ENCODE measurements at places on chromosomes 2 and 18. TPM values are rescaled to one million over a fixed set of nuclear protein-coding genes. Genes with fewer than 3 reads are reported as not detected.

SLC4A3 gene
- 2.4 TPM for total RNA-seq

RTP5 gene
- not detected for total RNA-seq

CCDC74B gene
- 7.4 TPM for total RNA-seq

HTR2B gene
- total RNA-seq, result 0.09 TPM

TMEM37 gene
- total RNA-seq, result 1.9 TPM

MAPK4 gene
- 0.16 TPM for total RNA-seq

COL3A1 gene
- total RNA-seq, result 0.27 TPM

ST8SIA3 gene
- total RNA-seq, result not detected

NIF3L1 gene
- 45.8 TPM for total RNA-seq

TMEM237 gene
- 23.8 TPM for total RNA-seq

GALNT14 gene
- total RNA-seq, result 52.7 TPM

ERBB4 gene
- not detected for total RNA-seq

ARHGAP28 gene
- not detected for total RNA-seq

CCDC178 gene
- total RNA-seq, result not detected

RND3 gene
- total RNA-seq, result 56.9 TPM

KCNG2 gene
- not detected for total RNA-seq

PEX13 gene
- 17.5 TPM for total RNA-seq

PRSS56 gene
- not detected for total RNA-seq

DSC2 gene
- total RNA-seq, result 1.5 TPM

SERPINB11 gene
- total RNA-seq, result not detected

DSG1 gene
- not detected for total RNA-seq

LINC00305 gene
- total RNA-seq, result not detected

CDH2 gene
- total RNA-seq, result 35.9 TPM

MAP3K20 gene
- total RNA-seq, result 31.0 TPM

LAMA1 gene
- not detected for total RNA-seq

SIX2 gene
- total RNA-seq, result 0.35 TPM

DNAJC5G gene
- not detected for total RNA-seq

TMEFF2 gene
- total RNA-seq, result 0.15 TPM

VWA3B gene
- 0.43 TPM for total RNA-seq

ADAM23 gene
- 10.3 TPM for total RNA-seq

KLF7 gene
- total RNA-seq, result 28.4 TPM

DUSP2 gene
- 0.22 TPM for total RNA-seq

ASPRV1 gene
- 0.37 TPM for total RNA-seq

BOK gene
- total RNA-seq, result 21.8 TPM

MAP2 gene
- total RNA-seq, result 0.44 TPM

NPPC gene
- total RNA-seq, result 0.22 TPM

RUFY4 gene
- total RNA-seq, result not detected

CNOT11 gene
- total RNA-seq, result 41.9 TPM

NAT8 gene
- total RNA-seq, result not detected

IRS1 gene
- total RNA-seq, result 17.0 TPM

ZNF396 gene
- total RNA-seq, result 0.69 TPM

SERPINB7 gene
- 1.7 TPM for total RNA-seq

Measured in A549 treated with CpdA at 1 μM for 4 hours (cell line).